ENCODE measurements at places on chromosomes 16 and 17.

- no peak for DNase-seq
These were observed 11.8 kb downstream of the MRM1 start for GRCh38 chr17:36613155-36613554.

- DNase-seq: no peak
These were observed 9.0 kb downstream of the CUEDC1 start for GRCh38 chr17:57945996-57946797.

DNA sequence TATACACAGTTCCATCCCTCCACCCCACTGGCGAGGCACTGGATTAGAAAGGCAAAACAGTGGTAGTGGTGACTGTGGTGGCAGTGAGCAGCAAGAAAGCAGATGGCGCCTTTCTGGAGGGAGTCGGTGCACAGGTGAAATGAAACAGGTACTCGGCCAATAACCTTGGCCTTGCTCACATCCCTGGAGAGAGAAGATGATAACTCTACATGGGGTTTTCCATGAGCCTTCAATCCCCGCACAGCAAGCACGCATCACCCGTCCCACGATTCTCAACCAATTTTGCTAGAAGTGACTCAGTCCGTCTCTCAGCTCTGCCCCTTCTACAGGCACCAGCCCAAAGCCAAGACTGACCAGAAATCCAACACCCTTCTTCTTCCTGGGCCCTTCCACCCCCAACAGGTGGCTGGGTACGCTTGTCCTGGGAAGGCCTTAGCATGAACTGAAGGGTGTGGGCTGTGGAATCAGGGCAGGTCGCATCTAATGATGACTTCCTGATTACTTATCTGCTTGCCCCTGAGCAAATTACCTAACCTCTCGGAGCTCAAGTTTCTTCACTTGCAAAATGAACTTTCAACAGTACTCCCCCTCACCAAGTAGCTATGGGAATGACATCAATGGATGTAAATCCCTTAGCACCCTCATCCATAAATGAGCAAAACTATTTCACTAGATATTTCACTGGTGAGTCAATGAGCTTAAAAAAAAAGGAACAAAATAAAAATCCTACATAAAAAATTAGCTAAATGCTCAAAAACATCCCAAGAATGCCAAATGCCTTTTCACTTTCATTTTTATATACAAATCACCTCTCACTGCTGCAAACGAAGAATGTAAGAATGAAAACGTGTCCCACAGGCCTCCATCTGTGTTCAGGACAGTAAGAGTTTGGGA is 18.0 kb downstream of the XPO6 start:
- DNase-seq: peak; percentile 92

DNA sequence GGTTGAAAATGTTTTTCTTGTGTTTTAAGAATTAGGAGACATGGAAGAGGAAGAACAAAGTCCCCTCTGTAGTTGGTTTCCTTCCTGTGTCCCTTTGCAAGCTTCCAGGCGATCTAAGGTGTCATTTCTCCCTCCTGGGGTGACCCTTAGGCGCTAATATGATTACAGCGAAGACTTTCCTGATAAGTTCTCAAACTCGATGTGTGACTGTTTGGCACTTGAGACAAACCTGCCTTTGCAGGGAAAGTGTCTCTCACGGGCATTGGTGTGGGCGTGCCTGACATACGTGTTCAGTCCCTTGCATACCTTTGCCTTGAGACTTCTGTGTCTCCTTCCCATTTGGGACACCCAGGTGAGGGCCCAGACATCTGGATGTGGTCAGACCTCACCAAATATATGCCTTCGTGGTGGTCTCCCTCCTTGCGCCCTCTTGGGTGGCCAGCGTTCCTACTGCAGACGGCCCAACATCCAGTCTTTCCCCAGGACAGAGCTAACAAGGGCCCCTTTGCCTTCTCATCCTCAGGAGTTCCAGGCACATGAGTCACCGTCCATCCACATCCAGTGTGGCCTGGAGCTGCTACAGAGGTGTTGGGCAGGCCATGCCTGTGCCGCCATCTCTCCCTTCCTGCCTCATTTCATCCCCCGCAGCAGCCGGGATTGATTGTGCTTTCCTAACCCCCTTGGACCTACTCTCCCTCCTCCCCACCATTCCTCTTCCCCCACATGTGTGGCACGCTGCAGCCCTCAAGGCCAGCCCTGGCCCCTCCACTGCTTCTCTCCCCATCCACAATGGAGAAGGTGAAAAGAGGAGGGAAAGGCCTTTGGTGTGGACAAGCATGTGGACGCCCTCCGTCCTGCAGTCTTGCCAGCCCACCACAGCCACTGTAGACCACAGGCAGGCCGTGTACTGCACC is 3.1 kb upstream of the JPT2 start:
- DNase-seq: no peak

DNA sequence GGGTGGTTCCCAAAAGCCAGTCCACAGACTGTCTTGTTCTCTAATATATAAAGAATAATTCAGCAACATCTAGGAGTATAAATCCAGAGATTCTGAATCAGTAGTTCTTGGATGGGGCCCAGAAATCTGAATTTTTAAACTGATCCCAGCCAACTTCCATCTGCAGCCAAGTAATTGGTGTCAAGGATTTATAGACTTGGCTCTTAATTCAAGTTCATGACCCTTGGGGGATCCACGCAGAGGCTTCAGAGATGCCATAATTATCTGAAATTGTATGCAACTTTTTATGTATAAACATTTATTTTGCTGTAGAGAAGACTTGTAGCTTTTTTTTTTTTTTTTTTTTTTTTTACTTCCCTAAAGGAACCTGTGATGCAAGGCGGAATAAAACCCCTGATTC is 60.6 kb downstream of the HLF start:
- no peak for DNase-seq

DNA sequence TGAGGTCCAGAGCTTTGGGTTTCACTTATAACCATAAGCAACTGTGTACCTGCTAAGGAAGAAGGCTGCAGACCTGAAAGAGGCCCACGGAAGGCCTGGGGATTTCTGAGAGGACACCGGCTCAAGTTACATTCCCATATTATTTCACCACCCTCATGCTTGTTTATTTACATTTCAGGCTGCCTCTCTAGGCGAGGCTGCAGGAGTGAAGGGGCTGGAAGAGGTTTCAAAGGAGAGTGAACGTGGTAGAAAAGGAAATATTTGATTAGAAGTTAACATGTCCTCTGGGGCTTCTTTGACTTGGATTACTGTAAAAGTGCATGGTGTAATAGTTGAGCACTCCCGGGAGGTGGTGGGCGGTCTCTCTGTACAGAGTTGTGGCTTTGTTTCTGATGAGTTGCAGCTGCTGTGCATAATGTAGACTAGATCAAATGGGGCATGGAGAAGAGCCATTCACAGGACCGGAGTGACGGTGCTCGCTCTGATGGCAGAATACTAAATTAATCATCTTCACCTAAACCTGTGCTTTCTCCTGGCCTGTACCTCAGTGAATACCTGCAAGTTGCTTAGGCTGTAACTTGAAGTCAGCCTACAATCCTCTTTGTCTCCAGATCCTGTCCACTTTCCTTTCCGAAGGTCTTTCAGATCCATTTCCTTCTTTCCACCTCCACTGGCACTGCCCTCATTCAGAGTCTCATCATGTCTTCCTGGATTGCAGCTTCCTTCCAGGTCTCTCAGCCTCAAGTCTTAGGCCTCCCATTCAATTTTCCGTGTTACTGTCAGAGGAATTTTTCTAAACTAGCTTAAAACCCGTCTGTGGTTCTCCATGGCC is 1.9 kb upstream of the CPD start:
- no peak for DNase-seq

All from HS-27A (cell line).